Stimulated activated CD8-positive, alpha-beta memory T cell treated with anti-CD3 and anti-CD28 coated beads, Interleukin-4, amount 100 ng/mL, for 1 hour (primary cell): ENCODE measurements at places on chromosomes 16 and 17.

DNA sequence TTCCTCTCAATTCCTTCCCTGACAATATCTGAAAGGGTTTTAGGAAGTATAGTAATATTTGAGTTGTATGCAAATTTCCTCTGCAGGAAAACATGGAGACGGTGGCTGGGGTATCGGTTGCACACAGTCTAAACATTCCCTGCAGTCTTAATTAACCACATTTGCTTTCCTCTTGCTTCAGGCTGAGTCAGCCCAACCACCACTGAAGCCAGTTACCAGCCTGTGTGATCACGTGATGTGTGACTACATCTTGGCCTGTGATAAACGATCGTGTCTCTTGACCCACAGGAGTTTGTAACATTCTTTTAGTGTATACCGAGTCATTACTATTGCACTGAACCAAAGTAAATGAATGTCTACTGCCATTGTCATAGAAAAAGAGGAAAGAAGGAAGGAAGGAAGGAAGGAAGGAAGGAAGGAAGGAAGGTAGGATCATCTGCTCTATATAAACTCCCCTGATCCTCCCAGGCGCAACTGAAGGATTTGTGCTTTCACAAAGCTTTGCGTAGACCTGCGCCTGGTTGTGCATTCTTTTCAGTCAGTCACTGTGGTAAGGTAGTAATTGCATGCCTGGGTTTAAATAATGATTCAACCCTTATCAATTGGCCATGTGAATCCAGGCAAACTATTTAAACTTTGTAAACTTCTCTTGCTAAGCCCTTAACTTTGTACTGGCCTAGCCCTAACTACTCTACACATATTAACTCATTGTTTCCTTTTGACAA lies 280.6 kb upstream of the SALL1 start:
- DNase-seq = no peak

DNA sequence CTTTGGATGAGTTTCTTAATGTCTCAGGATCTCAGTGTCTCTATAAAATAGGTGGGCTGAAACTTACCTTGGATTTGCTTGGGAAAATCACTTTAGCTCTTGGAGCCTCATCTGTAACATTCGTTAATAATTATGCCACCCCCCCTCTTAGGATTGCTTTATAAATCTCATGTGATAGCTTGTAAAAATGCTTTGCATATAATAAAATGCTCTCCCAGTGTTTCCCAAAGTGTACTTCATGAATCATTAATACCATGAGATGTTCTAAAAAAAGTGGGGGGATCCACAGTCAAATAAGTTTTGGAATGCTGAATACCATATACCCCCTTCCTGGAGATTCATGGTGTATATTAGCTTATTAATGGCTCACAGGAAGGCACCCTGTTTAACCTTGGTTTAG lies 5.2 kb downstream of the KRT39 start:
- no peak for DNase-seq

- DNase-seq = no peak
These were observed 5.6 kb upstream of the ULK2 start for GRCh38 chr17:19873346-19873745.

- DNase-seq = no peak
These were observed 636 bp upstream of the ERN1 start for GRCh38 chr17:64130559-64131001.

GRCh38 chr17:76641501-76641900 lies 2.1 kb downstream of the ST6GALNAC1 start:
- DNase-seq = no peak

DNA sequence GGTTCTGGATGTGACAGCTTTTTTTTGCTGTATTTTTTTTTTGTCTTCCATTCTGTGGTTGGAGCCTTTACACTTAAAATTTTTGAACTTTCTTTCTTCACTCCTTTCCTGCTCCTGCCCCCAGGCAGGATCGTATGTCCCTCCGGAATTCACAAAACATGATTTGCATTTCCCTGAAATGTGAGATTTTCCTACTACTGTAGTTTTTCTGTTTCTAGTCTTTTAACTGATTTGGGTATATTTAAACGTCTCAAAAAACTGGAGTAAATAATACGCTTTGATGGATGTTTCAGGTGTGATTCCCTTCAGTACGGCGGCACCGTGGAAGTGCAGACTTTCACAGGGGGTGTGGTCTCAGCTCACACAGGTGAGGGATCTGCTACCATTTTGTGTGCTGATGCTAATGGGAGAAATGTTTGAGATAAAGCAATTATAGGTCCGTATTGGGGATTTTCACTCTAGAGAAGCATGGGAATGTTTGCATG lies 686 bp downstream of the SRCAP start:
- DNase-seq = no peak

DNA sequence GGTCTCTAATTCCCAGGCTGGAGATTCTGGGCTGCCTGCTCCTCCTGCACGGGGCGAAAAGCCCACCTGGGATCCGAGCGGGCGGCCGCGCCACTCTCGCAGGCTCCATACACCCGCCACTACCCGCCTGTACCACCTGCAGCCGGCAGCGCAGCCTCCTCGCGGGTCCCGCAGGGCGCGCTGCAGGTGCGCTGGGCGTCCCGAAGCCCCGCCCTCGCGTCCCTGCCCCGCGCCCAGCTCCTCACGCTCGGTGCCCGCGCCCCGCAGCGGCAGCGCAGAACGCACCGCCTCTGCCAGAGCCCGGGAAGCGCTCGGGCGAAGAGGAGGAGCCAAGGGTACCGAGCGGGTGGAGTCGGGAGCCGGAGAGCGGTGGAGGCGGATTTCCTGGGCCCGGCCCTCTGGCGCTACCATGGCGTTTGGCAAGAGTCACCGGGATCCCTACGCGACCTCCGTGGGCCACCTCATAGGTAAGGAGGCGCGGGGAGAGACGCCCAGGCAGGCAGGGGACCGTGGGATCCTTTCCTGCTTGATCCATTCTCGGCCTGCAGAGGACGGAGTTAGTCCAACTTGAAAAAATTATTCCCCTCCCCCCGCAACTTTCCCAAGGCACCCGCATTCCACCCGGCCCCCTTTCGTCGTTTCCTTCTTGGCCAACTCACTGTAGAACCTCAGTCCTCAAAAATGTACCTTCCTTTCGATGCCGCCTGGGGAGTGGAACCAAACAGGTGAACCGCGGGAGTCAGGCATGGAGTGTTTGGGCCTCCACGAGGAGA lies at the start of gene TOM1L1:
TOM1L1 (plus strand) TSS at position 396 of the 773 bp plus-strand sequence; CDS start at position 410, 14 bp downstream.
- no peak for DNase-seq

- DNase-seq = no peak
These were observed 19.7 kb upstream of the SHISA9 start for GRCh38 chr16:12881740-12882139.

- no peak for DNase-seq
These were observed 47.5 kb upstream of the ERN1 start for GRCh38 chr17:64177311-64178010.

DNA sequence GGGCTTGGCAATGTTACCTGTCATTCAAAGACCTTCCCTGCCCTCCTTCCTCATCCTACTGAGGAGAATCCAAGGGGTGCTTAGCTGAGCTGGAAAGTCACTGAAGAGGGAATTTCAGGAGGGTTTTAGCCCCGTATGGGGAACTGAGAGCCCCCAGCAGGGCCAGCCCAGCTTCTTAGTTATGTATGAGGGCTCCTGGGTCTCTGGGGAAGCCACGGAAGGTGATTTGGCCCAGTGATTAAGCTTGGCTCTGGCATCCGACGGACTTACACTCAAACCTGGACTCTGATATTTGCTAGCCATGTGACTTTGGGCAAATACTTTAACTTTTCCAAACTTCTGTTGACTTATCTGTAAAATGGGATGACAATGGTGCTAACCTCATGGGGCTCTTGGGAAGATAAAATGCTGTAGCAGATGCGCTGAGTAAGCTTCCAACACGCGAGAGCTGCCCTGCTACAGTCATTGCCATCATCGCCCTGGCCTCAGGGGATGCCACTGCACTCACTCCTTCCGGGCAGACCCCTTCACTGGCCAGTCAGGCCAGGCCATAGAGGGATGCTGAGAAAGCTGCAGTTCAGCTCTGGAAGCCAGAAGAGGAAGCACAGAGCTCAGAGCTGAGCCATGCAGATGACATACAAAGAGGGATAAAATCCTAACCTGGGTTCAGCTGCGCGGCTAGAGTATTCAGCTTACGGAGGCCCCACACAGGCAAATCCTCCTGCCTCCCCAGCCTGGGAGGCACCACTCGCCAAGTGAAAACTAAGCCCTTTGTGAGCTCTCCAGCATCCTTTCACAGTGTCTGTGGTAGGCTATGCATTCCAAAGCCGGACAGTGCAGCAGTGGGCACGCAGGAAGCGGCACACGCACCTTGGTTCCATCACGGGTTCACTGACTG lies 44.9 kb upstream of the PIK3R6 start:
- DNase-seq = no peak

DNA sequence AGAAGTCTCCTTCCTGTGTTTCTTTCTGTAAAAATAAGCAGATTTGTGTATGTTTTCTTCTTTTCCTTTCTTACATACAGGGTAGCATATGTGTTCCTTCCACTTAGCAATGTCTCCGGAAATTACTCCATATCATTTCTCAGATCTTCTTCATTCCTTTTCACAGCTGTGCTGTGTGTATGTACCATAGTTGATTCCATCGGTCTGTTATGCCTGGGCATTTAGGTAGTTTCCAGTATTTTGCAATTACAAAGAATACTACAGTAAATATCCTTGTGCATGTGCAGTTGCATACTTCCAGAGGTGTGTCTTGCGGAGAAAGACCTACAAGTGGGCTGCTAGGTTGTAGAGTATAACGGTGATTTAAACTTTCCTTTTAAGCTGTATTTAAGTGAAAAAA lies 69.8 kb downstream of the CLEC16A start:
- no peak for DNase-seq

DNA sequence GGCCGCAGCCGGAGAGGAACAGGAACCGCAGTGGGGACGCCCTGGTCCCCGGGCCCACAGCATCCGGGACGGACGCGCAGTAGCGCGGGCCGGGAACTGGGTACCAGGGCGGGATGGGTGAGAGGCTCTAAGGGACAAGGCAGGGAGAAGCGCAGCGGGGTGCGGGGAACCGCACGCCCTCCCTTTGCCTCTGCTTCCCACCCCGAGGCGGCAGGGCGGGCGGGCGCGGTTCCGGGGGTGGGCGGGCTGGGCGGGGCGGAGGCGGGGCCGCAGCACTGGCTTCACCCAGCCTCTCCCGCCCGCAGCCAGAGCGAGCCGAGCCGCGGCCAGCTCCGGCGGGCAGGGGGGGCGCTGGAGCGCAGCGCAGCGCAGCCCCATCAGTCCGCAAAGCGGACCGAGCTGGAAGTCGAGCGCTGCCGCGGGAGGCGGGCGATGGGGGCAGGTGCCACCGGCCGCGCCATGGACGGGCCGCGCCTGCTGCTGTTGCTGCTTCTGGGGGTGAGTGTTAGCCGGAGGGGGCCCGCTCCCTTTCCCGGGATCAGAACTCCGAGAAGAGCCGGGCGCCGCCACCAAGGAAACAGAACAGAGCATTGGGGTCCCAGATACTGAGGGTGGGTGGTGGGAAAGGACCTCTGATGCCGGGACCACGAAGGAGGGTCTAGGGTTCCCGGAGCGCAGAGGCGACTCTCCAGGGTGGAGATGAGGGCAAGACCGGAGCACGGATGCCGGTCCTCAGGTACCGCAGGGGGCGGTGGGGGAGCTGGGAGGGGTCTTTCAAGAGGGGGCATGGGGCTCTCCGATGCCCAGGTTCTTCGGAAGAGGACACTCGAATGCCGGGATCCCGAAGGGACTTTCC lies at the start of gene NGFR:
NGFR (plus strand) TSS at position 308 of the 856 bp plus-strand sequence; CDS start at position 433, 125 bp downstream.
- DNase-seq = no peak

DNA sequence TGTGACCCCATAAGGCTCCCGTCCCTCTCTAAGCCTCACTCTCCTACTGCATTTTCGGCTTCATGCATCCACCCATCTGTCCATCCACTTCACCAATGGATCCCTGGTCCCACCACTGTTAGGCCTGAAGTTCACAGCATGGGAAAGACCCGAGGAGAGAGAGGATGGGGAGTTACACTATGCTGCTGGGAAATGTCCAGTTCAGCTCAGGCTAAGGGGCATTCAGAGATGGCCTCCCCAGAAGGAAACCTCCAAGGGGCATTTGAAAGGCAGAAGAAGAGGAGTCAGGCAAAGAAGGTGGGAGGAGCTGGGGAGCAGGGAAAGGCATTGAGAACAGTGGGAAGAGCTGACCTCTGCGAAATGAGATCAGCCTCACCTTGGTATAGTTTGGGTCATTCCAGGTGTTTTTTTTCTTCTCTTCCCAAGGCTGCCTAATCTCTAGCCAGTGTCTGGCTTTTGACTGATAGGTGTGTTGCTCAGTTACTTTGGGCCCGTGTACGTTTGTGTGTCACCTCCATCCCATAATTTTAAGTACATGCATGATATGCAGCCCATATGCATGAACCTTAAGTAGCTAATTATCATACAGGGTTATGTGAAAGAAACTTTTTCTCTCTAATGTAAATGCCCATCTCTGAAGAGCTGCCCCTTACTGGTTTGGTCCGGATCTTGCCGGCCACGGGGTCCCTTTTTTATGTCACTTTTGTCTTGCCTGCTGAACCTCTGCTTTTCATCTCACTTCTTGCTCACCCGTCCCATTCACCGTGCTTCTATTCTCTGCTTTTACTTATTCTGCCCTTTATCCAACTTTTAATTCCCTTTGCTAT lies 11.6 kb upstream of the DRC7 start:
- DNase-seq = no peak
